ENCODE measurements at places on chromosomes 16 and 17.
A peak's percentile ranks its signal among the peaks of the same experiment; 100 is the strongest.

DNA sequence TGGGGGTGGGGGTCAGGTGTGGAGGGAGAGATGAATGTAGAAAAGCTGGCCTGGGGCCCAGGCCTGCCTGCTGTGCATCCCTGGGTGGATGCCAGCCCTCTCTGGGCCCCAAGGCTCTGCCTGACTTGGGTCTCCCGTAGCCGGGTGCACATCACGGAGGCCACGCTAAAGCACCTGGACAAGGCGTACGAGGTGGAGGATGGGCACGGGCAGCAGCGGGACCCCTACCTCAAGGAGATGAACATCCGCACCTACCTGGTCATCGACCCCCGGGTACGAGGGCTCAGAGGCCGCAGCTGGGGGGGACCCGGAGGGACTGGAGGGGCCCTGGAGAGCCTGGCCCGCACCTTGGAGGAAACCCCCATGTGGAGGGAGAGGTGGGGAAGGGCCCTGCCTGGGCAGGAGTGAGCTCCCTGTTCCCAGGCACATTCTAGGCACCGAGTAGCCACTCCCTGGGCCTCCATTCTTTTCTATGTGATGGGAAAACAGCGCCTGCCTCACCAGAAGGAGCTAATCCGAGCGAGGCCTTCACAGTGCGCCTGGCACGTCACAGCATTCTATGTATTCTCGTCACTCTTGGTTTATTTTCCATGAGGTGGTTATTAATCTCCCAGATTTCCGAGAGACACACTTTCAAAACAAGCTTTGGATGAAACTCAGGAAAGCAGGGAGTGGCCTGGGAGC, 34.7 kb downstream of the ADCY7 start:
- no peak for DNase-seq

- no peak for DNase-seq
Observed at GRCh38 chr16:30137897-30138296, 14.9 kb upstream of the MAPK3 start.

DNA sequence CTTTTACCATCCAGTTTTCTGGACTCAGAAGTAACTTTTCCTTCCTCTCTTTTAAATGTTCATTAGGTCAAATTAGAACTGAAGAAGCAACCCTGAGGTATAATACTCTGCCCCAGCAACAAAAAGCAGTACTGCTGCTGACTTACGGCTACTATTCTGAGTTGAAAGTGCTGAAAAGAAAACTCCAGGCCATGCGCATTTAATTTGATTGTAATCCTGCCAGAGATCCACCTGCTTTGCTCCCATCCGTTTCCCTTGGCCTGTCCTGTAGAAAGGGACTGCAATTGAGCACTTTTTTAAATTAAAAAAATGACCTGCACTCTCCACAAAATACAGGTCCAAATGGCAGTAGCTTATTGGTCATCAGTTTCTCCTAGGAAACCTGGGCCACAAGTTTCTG, 61.6 kb downstream of the PITPNC1 start:
- DNase-seq = no peak

- DNase-seq = no peak
Observed at GRCh38 chr17:66296289-66296725, 6.1 kb upstream of the PRKCA start.

DNA sequence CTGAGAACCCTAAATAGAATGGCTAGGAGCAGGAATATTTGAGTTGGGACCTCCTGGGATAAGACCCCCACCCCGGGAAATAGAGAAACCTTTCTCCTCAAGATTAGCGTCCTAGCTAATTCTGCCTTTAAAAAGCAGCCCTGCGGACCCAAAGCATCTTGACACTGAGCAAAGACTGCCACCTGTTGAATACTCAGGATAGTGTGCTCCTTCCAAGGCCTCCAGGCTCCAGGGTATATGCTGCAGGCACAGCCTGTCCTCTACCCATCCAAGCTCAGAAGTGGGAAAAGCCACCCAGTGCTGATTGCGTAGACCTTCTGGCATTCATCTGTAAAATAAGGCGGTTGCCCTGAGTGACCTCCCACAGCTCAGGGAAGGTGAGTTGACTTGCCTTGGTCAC, 456.2 kb upstream of the DYNLRB2 start:
- DNase-seq = peak; percentile 68

DNA sequence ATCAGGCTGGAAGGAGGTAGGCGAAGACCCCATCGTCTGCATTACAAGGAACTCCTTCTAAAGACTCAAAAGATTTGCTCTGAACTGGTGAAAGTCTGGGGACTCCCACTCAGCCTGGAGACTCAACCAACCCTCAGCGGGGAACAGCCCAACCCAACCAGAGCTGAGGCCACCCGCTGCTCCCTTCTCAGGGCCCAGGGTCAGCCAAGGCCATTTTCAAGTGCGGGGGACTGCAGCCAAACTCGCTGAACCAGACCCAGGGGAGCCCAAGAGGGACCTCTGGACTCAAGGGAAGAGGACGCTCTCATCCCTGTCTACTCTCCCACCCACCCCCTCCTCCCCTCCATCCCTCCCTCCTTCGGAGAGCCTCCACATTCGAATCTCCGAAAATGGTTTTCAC, 24.1 kb downstream of the XYLT1 start:
- no peak for DNase-seq

GRCh38 chr17:34899643-34900291, 61.5 kb downstream of the CCT6B start:
- DNase-seq = no peak

DNA sequence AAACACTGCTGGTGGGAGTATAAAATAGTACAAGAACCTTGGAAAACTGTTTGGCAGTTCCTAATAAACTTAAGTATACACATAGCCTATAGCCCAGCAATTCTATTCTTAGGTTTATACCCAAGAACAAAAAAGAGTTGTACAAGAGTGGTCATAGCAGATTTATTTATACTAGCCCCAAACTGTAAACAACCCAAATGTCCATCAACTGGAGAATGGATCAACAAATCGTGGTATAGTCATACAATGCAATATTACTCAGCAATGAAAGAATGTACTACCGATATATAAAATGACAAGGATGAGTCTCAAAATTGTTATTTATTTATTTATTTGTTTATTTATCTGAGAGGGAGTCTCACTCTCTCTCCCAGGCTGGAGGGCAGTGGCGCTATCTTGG, 23.1 kb downstream of the GNGT2 start:
- no peak for DNase-seq

DNA sequence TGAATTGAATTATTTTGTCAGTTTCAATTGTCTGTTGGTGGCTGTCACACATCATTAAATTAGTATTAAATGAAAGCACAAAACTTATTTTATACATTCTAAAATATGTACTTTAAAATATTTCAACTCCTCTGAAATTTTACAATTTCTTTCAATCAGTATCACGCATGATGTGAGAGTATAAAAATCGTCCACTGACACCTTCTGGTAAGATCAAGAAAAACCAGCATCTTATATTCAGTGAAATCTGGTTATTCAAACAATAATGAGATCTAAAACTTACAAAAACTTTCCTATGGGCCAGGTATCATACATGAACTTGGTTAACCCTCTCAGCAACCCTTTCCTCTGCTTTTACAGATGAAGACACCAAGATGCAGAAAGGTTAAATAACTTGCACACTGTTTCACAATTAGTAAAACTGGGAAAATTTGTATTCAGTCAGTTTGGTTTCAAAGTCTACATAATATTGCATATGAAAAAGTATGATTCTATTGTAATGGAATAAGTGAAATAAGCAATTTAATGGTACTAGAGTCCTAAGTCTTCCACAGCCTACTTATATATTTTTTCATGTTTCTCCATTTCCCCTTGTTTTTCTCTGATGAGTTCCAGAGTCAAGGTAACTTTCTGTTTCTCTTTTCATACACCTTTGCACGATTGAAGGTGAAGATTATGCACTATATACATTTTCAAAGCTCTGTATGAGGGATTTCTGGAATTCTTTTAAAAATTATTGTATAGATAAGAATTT, 58.7 kb downstream of the EFCAB5 start:
- no peak for DNase-seq

DNA sequence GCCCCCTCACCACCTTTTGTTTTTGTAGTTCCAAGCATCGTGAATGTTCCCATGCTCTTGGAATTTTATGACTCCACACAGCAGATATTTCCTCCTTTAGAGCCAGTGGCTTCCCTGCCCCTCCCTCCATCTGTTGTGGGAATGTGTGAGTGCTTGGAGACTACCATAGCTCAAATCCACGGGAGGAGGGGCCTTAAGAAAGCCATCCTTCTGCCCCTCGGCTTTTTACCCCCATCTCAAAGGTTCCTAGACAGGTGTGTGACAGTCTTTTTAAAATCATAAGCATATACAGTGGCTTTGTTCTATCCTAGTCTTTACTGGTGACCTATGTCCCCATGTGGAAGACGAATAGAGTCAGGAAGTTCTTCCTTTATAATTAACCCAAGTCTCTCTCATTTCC, 47.2 kb downstream of the YPEL2 start:
- peak; percentile 89 for DNase-seq

GRCh38 chr16:79640513-79641360, 40.2 kb upstream of the MAF start:
- DNase-seq = no peak

DNA sequence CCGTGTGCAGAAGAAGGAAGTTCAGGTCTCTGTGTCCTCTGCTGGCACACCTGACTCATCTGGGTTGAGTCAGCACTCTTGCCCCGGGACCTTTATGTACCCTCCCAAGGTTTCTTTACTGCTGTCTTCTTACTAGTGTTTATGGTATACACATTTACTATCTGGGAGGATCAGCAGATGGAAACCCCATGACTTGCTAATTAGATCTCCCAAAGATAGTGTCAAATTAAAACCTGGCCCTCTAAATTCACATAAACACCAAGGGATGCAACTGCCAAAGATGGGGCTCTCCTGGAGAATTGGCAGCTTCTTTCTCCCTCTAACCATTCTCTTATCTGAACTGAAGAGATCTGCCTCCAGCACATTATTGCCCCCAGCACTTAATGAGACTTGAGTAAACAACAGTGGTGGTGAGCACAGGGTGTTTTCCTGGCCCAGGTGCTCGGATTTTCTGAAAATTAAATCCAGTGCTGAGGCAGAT, 718.1 kb upstream of the SOX9 start:
- DNase-seq = no peak

DNA sequence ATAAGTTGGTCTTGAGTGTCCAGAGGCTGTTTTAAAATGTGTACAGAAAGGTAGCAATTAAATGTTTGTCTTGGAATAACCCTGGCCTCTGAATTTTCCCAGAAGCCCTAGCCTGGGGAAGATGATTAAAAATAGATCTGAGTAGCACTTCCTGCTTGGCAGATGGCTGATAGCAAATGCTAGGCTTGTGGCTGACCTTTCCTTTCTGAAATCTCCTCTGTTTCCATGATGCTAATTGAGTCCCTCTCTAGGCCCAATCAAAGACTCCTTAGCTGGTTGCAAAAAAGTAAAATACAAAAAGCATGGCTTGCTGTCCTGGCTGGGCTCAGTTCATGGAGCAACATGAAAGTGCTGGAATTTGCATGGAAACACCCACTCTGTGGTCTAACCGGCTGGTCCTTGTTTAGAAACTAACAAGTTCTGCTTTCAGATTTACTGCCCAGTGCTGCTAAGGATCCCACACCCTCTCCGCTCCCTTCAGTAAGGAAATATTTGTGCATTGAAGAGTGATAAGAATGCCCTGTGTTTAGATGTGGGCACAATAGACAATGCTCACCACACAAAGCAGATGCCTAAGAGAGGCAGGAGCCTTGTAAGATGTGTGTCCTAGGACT, 40.8 kb downstream of the YPEL2 start:
- peak; percentile 57 for DNase-seq

GRCh38 chr16:10675216-10675615, 19.5 kb downstream of the TEKT5 start:
- no peak for DNase-seq

DNA sequence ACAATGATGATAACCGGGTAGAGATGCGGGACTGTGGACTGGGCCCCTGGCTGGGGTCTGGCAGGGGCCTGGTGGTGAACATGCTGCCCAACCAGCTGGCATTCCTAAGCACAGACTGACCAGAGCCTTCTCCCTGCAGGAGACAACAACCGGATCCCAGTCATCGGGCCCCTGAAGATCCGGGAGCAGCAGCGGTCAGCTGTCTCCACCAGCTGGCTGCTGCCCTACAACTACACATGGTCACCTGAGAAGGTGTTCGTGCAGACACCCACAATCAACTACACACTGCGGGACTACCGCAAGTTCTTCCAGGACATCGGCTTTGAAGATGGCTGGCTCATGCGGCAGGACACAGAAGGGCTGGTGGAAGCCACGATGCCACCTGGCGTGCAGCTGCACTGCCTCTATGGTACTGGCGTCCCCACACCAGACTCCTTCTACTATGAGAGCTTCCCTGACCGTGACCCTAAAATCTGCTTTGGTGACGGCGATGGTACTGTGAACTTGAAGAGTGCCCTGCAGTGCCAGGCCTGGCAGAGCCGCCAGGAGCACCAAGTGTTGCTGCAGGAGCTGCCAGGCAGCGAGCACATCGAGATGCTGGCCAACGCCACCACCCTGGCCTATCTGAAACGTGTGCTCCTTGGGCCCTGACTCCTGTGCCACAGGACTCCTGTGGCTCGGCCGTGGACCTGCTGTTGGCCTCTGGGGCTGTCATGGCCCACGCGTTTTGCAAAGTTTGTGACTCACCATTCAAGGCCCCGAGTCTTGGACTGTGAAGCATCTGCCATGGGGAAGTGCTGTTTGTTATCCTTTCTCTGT, 5.1 kb upstream of the SLC7A6 start:
- no peak for DNase-seq

- DNase-seq = no peak
Observed at GRCh38 chr17:68441070-68441770, 16.1 kb downstream of the WIPI1 start.

DNA sequence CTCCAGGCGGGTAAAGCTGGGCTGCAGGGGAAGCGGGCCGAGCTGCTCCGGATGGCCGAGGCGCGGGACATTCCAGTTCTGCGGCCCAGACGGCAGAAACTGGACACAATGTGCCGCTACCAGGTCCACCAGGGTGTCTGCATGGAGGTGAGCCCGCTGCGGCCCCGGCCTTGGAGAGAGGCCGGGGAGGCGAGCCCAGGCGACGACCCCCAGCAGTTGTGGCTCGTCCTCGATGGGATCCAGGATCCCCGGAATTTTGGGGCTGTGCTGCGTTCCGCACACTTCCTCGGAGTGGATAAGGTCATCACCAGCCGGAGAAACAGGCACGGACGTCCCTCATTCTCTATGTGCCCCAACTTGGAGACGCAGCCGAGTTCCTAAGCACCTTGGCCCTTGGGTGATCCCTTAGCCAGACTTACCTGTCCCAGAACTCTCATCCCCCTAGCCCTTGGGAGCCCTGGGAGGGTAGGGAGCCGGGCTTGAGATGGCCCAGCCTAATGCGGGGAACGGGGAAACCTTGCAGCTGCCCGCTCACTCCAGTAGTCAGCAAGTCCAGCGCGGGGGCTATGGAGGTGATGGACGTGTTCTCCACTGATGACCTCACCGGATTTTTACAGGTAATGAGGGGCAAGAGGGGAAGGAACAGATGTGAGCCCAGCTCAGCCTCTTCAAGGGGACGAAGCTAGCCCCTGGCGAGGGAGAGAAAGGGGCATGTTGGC, 806 bp downstream of the MRM1 start:
- no peak for DNase-seq

- DNase-seq = no peak
Observed at GRCh38 chr17:40372031-40372430, 7.5 kb upstream of the GJD3 start.

GRCh38 chr17:74049167-74049966, 154.1 kb upstream of the RPL38 start:
- DNase-seq = no peak

Measured in brain microvascular endothelial cell (primary cell).